SJSA1 (cell line): ENCODE measurements at places on chromosomes 16 and 17. TPM values are rescaled to one million over a fixed set of nuclear protein-coding genes. Genes with fewer than 3 reads are reported as not detected.

DNA sequence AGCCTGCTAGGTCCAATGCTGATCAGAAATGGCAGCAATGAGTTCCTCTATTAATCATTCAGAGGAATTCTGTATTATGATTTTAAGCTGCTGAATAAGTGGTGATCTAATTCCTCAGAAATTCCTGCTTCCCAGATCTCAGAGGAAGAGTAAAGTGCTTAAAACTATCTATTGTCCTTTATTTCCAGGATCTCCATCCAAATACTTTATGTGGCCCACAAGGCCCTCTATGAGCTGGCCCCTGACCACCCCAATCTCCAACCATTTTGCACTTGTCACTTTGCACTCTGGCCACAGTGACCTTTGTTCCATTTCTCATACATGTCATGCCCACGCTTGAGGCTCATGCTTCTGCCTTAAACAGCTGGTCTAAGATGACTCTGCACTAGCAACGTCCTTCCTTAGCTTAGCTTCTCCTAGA is 93.7 kb downstream of the CA10 start:
- DNase-seq = no peak

Gene ITGAD
- total RNA-seq = not detected in 2 replicates

- DNase-seq = no peak
Observed at GRCh38 chr17:43193251-43193650, 18.4 kb upstream of the TMEM106A start.

Gene COG8
- total RNA-seq = 33.5 and 34.9 TPM in 2 replicates

Gene TBC1D28
- total RNA-seq = not detected in 2 replicates

Gene GPR142
- not detected in 2 replicates for total RNA-seq
